ENCODE measurements at places on chromosomes 2 and 18.

DNA sequence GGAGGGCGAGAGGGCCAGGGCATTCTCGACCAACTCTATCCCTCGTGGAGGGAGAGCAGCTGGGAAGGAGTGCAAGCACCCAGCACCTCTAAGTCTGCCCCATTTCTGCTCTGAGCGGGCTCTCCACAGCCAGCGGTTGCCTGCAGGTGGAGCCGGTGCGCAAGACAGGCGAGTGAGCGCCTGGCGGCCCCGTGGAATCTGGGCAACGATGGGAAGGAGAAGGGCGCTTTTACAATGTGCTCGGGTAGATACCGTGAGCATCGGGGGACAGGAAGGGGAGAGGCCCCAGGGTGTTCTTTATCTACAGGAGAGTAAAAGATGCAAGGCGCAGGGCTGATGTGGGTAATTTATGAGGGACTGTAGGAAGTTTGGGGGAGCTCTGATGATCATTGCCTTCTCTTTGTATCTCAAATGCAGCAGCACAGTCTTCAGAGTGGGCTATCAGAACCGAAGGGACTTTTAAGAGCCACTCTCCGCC is 867 bp upstream of the TTL start:
- peak; percentile 65 for DNase-seq

GRCh38 chr2:29106256-29106655 is 9.0 kb upstream of the CLIP4 start:
- DNase-seq = no peak

- DNase-seq = no peak
Observed at GRCh38 chr2:189347540-189347939, 93.7 kb upstream of the WDR75 start.

DNA sequence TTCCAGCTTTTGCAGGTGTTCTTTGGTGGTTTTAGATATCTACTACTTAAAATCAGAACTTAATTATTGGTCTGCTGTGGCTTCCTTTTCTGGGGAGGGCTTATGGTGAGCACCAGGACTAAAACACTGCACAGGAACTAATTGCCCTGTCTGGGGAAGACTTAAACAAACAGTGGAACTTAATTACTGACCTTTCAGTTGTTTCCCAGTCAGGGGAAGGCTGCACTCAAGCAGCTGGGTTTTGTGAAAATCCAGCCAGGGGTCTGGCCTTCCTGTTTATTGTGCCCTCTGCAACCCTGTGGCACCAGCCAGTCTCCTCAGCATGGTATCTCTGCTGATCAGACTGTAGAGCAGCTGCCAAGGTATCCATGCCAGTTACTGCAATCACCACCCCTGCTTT is 398.2 kb downstream of the ADCYAP1 start:
- DNase-seq = no peak

- no peak for DNase-seq
Observed at GRCh38 chr2:212995920-212996319, 155.5 kb downstream of the IKZF2 start.

GRCh38 chr18:59881728-59882656 is 17.8 kb upstream of the PMAIP1 start:
- no peak for DNase-seq

- no peak for DNase-seq
Observed at GRCh38 chr2:209476367-209477208, 52.7 kb downstream of the MAP2 start.

GRCh38 chr18:12742453-12742852 is 39.6 kb downstream of the PSMG2 start:
- no peak for DNase-seq

Measured in stimulated activated CD8-positive, alpha-beta memory T cell treated with anti-CD3 and anti-CD28 coated beads, Interleukin-7, amount 100 ng/mL, for 1 hour (primary cell).